M059J (cell line): ENCODE measurements at places on chromosomes 2 and 18. TPM values are rescaled to one million over a fixed set of nuclear protein-coding genes. Genes with fewer than 3 reads are reported as not detected.
A peak's percentile ranks its signal among the peaks of the same experiment; 100 is the strongest.

- no peak for DNase-seq
Measured at GRCh38 chr2:211162911-211163310, 606.5 kb downstream of the CPS1 start.

DNA sequence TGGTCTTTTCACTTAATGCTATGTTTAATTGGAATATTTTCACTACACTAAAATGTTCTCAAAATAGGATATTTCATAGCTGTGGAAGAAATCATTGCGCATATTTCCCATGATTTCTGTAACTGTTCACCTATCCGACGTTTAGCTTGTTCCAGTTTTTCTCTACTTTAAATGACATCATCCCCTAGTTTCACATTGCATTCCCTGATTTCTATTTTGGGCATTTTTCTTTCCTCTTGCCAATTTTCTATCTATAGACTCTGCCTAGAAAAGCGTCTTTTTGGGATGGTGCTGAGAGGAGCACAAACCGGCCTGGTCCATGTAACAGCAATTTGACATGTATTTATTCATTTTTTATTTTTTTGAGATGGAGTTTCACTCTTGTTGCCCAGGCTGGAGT lies 163.4 kb downstream of the SH3RF3 start:
- DNase-seq: no peak

The TP53I3 gene
- total RNA-seq: 3.1 and 8.8 TPM in 2 replicates

DNA sequence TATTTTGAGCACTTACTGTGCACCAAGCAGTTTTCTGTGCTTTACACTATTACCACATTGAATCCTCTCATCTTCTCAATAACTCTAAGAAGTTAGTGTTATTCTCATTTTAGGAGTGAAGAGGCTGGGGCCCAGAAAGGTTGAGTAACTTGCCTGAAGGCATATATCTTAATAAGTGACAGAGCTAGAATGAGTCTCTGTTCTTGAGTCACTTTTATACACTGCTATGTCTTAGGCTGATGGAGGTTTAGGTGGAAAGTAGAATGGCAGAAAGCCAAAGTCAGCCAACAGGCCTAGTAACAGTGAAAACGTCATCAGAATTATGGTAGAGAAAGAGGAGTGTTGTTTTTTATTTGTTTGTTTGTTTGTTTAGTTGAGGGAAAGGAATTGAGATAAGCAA lies 27.9 kb upstream of the RPE start:
- DNase-seq: peak; percentile 37

DNA sequence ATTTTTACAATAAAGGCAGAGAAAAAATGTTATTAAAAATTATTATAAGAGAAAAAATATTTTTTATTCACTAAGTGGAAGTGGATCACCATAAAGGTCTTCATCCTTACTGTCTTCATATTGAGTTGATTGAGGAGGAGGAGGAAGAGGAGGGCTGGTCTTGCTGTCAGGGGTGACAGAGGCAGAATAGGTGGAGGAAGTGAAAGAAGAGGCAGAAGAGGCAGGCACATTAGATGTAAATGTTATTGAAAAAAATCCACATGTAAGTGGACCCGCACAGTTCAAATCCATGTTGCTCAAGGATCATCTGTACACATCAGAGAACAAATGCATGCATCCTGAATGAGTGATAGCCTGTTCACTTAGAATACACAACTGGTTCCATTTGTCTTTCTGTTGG lies 6.4 kb upstream of the SPATS2L start:
- no peak for DNase-seq
